ENCODE measurements at places on chromosomes 5 and 9. TPM values are rescaled to one million over a fixed set of nuclear protein-coding genes. Genes with fewer than 3 reads are reported as not detected.

Gene GADD45G
- total RNA-seq: not detected

Gene SLC4A9
- under 0.01 TPM for total RNA-seq

Gene P4HA2
- 202 TPM for total RNA-seq

Gene SPACA9
- 7.3 TPM for total RNA-seq

Gene SMIM33
- total RNA-seq: not detected

Gene CD74
- total RNA-seq: 3.2 TPM

Gene IL11RA
- 40.8 TPM for total RNA-seq

Gene AQP7
- not detected for total RNA-seq

Gene PCDHGA1
- 0.85 TPM for total RNA-seq
